ENCODE measurements at places on chromosomes 2 and 18. TPM values are rescaled to one million over a fixed set of nuclear protein-coding genes. Genes with fewer than 3 reads are reported as not detected.

Gene FIGN
- total RNA-seq, result 8.9 TPM

Gene NTSR2
- not detected for total RNA-seq

Gene TCF7L1
- total RNA-seq, result 3.8 TPM

Gene CPLX4
- total RNA-seq, result not detected

Gene CENPO
- 7.8 TPM for total RNA-seq

Gene UGT1A6
- total RNA-seq, result not detected

Gene GCA
- 13.0 TPM for total RNA-seq

Gene DES
- total RNA-seq, result not detected

Gene FTCDNL1
- 3.7 TPM for total RNA-seq

Gene B4GALT6
- 9.9 TPM for total RNA-seq

Gene OSGEPL1
- 10.3 TPM for total RNA-seq

Gene RUFY4
- 0.50 TPM for total RNA-seq

Gene GLI2
- 4.1 TPM for total RNA-seq

Gene CIDEA
- total RNA-seq, result not detected

Gene PER2
- total RNA-seq, result 6.2 TPM

Gene PRSS56
- 0.59 TPM for total RNA-seq

Gene EMILIN1
- total RNA-seq, result 1.5 TPM

Gene ARHGAP25
- total RNA-seq, result 2.6 TPM

Gene IL37
- not detected for total RNA-seq

Gene FSHR
- 1.6 TPM for total RNA-seq

Gene B3GNT2
- 4.1 TPM for total RNA-seq

Gene IL1A
- 2.6 TPM for total RNA-seq

Gene CHRNG
- 0.50 TPM for total RNA-seq

Gene R3HDM1
- total RNA-seq, result 19.0 TPM

Gene OR6B2
- total RNA-seq, result not detected

Gene LRRFIP1
- 56.1 TPM for total RNA-seq

Gene FAM228B
- total RNA-seq, result 8.1 TPM

Gene DSG4
- total RNA-seq, result not detected

Gene WBP1
- 115 TPM for total RNA-seq

Gene TTN
- 0.41 TPM for total RNA-seq

Gene CHST9
- 0.23 TPM for total RNA-seq

Gene RFTN2
- total RNA-seq, result 22.7 TPM

Gene KIF5C
- 0.96 TPM for total RNA-seq

Gene GALR1
- 0.22 TPM for total RNA-seq

Gene WDR12
- total RNA-seq, result 90.6 TPM

Gene MGAT4A
- total RNA-seq, result 13.8 TPM

Gene HSPE1
- total RNA-seq, result 268 TPM

Gene REL
- total RNA-seq, result 6.6 TPM

Gene KLHL29
- 4.5 TPM for total RNA-seq

Gene LCLAT1
- total RNA-seq, result 29.7 TPM

Gene IL18R1
- total RNA-seq, result 0.89 TPM

Gene CERS6
- 38.5 TPM for total RNA-seq

Gene CRACDL
- total RNA-seq, result 0.19 TPM

Gene GTF2A1L
- total RNA-seq, result 1.7 TPM

Gene PIEZO2
- total RNA-seq, result 3.2 TPM

Gene BIN1
- total RNA-seq, result 49.7 TPM

Gene HTR2B
- 2.8 TPM for total RNA-seq

Gene TLX2
- 0.27 TPM for total RNA-seq

Gene ATP6V1B1
- total RNA-seq, result 0.68 TPM

Gene CCDC148
- 1.0 TPM for total RNA-seq

Gene CFC1
- total RNA-seq, result not detected

Gene POTEJ
- total RNA-seq, result not detected

Gene SKOR2
- 0.16 TPM for total RNA-seq

Gene ZNF236
- total RNA-seq, result 9.2 TPM

Gene VWC2L
- total RNA-seq, result 1.00 TPM

Gene DOCK10
- 1.7 TPM for total RNA-seq
